Stimulated activated CD8-positive, alpha-beta memory T cell treated with anti-CD3 and anti-CD28 coated beads, Interleukin-4, amount 100 ng/mL, for 4 hours (primary cell): ENCODE measurements at places on chromosomes 7 and 10.

DNA sequence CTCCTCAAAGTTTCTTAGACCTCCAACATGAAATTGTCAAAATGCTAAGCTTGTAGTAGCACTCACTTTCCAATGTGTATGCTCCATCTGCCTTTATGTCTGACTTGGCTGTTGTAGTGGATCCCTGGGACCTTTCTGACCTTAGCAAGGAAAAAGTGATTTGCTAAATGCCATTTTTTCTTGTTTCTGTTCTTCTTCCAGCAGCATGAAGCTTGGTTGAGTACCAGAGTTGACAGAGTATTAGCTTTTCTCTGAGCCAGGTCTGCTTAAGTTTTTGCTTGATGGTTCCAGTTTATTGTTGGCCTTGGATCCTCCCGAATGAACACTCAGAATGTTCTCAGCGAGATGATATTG is 168.7 kb downstream of the SND1 start:
- DNase-seq = no peak

DNA sequence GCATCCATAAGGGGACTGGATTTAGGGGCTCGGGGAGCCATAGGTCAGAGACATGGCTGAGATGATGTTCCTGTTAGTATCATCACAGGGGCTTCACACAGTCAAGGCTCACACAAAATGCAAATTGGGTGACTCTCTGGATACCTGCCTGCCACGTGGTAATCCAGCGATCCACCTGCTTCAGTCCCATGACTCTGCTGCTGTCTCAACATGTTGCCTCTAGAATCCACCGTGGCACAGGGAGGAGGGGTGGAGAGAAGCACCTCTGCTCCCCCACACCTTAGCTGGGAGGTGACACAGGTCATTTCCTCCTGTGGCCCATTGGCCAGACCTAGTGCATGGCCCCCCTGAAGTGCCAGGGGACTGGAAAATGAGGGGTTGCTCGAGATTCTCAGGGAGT is 83.1 kb downstream of the CDH23 start:
- DNase-seq = no peak

DNA sequence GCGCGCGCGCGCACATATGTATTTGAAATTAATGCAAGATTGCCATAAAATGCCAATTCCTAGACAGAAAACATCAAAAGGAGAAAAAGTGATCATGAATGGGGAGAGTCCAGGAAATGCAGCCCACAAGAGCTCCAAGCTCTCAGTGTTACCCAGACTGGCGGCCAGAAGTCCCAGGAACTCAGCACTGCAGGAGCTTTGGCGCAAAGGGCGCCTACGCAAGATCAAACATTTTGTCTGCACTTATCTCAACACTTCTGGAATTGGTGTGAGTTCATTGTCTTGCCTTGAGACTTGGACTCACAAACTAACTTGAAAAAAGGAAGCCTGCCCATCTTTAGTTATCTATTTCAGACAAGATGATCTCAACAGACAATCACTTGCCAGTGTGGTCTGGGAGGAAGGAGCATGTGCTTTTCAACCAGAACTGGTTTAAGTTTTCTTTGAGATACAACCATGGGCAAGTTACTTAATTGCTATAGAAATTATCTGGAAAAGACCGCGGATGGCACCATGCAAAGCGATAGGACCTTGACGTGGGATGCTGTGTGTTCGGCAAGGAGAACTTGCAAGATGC is 77.2 kb downstream of the KIAA1549 start:
- DNase-seq = no peak

DNA sequence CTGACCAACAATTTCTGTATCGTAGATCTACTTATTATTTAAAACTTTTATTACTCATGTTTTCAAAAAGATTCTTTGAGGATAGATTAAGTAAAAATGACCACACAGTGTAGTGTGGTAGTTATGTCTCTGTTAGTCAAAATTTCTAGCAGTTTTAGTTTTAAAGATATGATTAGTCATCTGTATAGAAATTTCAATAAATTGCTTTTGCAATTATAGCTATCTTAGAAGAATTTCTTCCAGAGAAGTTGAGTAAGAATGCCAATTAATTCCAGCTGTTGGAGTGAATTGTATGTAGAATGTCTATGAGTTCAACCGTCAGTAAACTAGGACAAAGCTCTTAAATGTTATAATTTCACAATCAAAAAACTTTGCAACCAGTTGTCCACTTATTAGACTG is 229.7 kb downstream of the CDK14 start:
- DNase-seq = no peak

- DNase-seq = no peak
Measured at GRCh38 chr7:84073186-84073875, 121.3 kb downstream of the SEMA3A start.

- DNase-seq = no peak
Measured at GRCh38 chr7:25371972-25372371, 143.7 kb upstream of the NPVF start.

DNA sequence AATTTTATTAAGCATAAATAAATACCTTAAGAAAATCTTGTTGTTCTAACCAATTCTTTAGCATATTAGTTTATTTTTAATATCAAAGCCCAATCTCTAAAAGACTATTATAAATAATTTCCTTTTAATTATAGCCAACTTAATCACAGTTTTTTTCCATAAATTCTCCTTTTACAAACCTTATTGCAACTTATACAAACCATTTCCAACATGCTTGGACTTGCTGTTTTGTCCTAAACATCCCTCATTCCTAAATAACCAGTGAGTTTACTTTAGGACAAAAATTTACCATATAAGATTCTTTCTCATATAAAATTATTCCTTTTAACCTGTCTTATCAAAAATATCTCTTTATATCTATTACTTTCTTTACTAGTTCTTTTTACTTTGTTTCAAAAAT is 25.2 kb upstream of the LSM8 start:
- no peak for DNase-seq

DNA sequence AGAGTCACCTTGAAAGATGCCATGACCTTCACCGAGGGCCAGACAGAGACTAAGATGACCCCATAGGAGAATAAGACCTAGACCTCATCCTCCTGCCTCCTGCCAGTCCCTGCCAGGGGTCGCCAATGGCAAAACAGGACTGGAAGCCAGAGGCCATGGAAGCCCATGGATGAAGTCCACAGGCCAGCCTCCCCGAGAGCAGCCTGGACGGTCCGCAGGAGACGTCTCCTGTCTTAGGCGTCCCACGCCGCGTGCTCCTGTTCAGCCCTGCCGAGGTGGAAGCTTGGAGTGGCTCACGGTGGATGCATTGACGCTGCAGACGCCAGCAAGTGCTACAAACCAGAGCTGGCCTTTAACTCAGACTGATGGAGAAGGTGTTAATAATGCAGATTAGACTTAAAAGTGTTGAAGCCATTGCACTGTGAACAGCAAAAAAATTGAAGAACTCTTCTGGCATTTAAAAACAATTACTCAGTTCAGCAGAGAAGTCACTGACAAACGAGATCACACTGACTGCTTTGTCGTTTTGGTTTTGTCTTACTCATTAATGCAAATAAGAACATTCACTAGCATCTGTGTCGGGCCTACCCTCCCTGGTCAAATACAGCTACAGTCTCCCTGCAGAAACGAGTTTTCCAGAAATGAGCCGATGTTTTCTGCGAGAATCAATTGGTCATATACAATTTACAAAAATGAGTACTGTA is 38.1 kb upstream of the FAM20C start:
- no peak for DNase-seq

DNA sequence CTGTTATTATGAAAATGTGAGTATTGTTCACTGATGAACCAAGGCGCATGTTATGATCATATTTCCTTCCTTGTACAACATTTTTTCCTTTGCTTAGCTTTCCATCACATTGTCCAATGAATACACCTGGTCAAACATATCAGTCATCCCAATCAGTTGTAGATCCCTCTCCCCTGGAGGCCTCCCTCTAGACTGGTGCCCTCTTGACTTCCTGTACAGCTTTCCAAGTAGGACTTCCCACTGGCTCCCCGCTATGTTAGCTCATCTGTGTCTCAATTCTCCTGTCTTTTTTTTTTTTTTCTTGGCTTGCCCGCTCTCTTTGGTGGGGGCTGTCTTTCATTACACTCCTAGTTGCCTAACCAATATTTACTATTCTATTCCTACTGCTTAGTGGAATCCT is 214.2 kb upstream of the NPY start:
- no peak for DNase-seq

GRCh38 chr7:84495128-84495527 is 300.5 kb upstream of the SEMA3A start:
- DNase-seq = no peak

GRCh38 chr7:128104108-128104742 is 73.0 kb upstream of the LRRC4 start:
- DNase-seq = no peak

DNA sequence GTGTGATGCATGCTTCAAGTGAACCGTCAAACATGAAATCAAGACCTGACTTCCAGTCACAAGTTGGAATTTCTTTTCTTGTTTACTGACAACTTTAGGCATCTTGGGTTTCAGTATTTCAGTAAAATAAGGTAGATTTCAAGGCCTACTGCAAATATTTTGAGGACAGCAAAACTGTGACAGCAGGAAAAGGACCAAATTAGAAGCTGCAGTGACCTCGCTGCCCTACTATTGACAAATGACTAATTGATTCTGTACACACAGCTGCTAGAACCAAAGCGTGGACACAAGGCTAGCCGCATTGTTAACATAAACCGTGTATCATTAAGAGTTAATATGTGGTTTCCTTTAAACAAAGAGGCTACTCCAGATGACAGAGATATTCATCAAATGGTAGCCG is 105.7 kb upstream of the SEC61G start:
- DNase-seq = no peak

GRCh38 chr7:11315666-11316258 is 342.1 kb downstream of the PHF14 start:
- DNase-seq = no peak

GRCh38 chr7:44533301-44534055 is 7.7 kb downstream of the NPC1L1 start:
- no peak for DNase-seq

DNA sequence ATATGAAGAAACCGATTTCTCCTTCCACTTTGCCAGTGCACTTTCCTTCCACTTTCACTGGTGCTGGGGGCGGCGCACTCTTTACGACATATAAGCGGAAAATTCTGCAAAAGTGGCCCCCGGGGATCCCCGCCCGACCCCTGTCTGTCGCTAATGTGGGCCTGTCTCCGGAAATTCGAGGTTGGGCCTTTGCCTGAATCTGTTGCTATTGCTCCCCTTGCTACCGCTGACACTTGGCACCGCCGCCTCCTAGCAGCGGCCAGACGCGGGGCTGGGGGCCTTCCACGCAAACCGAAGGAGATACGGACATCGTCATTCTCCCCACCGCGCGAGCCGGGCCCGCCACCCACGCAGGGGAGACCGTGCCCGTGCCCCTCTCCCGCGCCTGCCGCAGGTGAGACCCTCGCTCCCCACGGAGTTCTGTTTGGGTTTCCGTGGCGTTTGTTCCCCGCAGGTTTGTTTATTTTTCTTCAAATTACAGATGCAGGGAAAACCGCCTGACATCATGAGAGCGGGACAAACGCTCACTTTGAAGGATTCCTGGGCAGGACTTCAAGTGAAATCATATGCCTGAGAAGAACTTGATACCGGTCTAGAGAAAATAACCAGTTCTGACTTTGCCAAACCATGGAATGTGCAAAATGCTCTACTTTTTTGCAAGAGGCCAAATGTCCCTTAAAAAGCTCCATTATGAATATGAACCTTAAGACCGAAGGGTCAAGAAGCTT is 5.0 kb downstream of the TWIST1 start:
- DNase-seq = no peak

GRCh38 chr10:8315619-8316021 is 261.1 kb downstream of the GATA3 start:
- no peak for DNase-seq

DNA sequence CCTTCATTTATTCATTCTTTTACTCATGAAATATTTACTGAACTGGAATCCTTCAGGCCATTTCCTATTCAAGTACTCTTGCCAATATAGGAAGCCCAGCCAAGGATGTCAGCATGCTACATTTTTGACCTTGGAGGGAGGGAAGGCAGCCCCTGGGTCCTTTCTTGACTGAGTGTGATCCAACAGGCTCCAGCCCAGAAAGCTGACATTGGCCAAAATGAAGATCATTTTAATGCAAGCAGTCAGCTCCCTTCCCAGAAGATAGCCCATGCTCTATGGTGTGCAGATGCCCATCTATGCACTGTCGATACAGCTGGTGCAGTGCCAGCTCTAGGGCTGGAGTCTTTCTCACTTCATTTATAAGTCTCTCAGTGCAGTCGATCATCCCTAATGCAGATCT is 646.0 kb downstream of the KCNMA1 start:
- no peak for DNase-seq

DNA sequence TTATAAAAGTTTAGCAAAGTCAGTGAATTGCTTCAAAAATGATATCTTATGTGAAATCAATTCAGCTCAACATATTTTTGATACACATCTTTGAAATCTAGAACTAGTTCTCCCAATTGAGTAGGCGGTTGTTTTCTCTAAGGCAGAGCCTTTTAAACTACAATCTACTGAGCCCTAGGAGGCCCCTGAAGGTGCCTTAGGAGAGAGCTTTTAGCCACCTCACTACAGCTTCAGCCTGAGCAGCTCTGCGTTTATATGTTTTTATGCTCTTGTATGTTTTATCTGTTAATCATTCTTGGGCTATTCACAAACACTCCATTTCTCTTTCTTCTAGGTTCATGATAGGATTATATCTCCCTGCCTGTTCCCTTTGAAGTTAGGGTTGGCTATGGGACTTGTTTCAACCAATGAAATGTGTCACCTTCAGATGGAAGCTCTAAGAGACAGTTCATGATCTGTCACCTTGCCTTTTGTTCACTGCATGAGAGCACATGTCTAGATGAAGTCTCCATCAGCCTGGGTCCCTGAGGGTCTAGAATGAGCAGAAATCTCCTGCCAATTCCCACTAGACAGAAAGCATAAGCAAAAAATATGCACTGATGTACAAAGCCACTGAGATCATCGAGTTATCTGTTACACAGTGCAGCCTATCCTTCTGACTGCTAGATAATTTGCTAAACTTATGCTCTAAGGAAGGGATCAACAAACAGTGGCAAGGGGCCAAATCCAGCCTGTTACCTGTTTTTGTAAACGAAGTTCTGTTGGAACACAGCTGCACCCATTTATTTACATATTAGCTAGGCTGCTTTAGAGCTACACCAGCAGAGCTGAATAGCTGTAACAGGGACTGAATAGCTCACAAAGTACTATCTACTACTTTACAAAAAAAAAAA is 128.5 kb upstream of the CDK1 start:
- DNase-seq = no peak

- DNase-seq = no peak
Measured at GRCh38 chr7:30028749-30029635, 780 bp downstream of the PLEKHA8 start.

DNA sequence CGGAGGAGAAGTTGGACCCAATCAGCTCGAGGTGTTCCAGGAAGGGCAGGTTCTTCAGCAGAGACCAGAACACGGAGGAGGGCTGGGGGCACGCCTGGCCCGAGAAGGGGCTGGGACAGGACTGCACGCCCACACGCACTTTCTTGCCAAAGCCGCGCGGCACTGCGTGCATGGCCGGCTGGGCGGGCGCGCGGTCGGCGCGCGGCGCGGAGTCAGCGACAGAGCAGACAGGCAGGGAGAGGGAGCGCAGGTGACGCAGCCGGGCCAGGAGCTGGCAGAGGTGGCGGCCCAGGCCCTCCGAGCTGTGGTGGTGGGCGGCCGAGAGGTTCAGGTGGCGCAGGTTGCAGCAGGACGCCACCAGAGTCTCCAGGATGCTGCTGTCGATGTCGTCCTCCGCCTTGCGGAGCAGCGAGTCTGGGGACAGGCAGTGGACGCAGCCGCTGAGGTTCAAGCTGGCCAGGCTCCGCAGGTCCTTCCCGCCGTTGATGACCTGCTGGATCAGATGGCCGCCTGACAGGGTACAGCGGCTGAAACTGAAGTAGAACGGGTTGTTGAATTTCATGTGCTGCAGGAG is 77.2 kb upstream of the TNRC18 start:
- DNase-seq = no peak
